NCI-H526 treated with DMSO at 0.1 percent for 48 hours (cell line): ENCODE measurements at places on chromosomes 1 and 21.
A peak's percentile ranks its signal among the peaks of the same experiment; 100 is the strongest.

GRCh38 chr1:100950781-100951180 lies 54.9 kb downstream of the SLC30A7 start:
- peak; percentile 41 for DNase-seq

DNA sequence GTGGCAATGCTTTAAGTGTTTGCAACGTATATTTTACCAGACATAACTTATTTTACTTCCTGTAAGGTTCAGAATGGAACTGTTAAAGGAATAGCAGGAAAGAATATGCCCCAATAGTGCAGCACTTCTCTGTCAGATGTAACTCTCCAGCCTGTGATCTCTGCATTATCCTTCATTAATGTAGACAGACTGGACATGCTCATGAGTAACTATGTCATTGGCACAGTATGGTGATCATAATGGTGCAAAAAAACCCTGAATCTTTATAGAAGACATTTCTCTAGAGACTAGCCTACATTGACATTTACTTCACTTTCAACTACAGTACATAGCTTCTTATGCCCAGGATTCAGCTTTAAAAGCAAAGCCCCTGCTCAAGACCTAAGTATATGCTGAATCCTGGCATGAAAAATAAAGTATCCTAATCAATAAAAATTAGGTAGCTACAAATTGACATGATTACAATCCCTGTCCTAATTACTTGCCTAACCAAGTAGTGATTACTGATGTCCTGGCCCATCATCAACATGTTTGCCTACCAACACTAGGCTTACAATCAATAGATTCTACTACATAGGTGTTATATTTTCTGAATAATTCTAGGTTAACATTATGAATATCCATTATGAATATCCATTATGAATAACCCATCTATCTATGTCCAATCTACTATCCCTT lies 13.9 kb downstream of the COX20 start:
- DNase-seq = no peak

DNA sequence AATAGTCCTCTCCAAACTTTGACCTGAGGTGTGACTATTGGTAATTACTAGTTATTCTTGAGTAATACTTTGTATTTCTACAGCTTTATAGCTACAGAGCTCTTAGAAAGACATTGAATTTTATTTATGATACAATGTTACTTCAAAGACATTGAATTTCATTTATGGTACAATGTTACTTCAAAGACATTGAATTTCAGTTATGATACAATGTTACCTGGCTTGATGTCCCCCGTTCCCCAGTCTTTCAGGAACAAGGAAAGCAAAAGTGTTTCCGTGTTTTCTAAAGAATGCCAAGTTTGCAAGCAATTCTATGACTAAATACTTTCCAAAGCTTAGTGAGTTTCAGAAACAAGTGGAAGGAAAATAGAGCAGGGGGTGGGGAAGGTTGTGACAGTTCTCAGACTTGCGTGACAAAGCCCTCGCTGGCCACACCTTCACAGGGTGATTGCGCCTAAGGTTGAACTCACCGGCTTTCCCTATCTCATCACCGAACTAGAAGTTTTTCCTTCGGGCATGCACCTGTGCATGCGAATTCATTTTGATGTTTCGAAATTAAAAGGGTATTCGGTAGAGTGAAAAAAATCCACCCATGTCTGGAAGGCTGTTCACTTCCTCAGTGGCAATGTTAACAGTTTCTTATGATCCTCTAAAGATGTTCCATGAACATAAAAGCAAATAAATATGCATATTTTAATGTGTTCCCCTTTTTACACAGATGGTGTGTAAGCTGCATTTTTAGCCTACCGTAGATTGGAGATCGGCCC lies 909 bp upstream of the PAXBP1 start:
- DNase-seq = peak; percentile 9

GRCh38 chr1:72140222-72140621 lies 142.1 kb downstream of the NEGR1 start:
- DNase-seq = no peak

GRCh38 chr1:58785442-58786058 lies 1.7 kb upstream of the JUN start:
- peak; percentile 78 for DNase-seq

DNA sequence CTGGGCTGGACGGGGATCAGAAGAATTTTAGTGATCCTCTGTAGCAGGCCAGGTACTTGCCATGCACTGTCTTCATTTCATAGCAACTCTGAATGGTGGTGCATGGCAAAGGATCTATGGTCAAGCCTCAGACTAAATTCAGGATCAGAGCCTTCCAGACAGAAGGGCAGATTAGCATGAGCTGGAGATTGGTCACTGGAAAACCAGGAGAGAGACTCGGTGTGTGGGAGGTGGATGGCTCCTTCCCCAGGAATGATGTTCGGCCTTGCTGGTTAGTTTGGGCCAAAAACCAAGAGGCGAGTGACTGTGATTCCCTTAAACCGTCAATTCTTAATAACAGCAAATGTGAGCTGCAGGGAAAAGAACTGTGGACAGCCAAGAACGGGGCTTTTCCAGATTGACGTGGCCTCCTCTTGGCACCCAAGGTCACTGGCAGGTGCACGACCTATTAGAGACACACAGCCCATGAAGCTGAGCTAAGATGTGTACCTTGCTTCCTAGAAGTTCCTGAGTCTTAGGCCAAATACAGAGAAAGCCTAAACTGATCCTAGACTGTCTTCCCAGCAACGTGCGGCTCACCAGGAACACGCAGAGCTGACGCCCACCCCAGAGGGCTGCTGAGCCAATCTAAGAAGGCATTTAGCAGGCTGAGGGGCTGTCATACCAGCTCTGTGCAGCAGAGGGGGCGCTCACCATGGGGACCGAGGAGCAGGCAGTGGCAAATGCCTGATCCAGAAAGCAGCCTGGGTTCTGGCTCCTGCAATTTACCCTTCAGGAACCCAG lies 18.5 kb downstream of the ALDH4A1 start:
- DNase-seq = no peak

DNA sequence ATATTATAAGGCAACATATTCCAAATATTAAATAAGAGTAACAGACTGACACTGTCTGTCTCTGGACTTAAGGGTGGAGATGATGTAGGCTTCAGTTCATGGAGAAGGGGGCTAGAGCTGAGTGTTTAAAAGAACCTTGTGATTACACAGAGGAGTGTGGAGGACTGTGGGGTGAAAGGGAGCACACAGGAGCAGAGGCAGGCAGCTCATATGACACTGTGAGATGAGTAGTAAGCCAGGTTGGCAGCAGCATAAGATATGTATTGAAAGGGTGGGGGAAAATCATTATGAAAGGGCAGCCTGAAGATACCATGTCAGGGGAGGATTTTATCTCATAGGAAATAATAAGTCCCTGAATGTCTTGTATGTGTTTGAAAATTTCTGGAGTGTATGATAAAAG lies 104.5 kb downstream of the AK5 start:
- DNase-seq = no peak

DNA sequence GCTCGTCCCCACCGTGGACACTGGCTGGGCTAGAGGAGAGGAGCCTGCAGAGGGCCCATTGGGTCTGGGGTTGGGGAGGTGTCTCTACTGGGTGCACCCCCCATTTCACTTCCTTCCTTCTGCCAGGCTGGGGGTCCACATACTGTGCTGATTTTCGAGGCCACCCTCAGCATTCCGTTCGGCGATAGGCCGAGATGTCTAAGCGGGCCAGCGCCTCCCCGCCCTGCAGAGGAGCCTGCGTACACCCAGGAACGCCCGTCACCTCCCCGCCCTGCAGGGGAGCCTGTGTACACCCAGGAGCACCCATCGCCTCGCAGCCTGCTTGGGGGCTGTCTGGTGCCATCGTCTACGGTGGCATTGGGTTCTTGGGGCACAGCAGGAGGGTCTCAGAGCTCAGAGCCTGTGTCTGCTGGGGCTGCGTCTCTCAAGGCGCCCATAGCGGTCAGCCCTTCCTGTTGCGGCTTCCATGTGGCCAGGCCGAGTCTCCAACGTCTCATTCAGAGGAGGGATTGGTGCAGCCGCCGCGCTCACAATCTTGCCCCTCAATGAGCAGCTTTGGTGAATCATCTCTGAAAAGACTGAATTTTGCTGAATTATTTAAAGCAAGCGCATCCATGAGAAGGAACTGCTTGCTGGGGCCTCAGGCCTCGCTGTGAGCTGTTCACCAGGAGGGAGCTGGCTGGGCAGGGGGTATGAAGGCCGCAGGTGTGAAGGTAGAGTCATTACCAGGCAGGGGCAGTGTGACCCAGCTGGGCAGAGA lies 30.7 kb upstream of the AGPAT3 start:
- no peak for DNase-seq

DNA sequence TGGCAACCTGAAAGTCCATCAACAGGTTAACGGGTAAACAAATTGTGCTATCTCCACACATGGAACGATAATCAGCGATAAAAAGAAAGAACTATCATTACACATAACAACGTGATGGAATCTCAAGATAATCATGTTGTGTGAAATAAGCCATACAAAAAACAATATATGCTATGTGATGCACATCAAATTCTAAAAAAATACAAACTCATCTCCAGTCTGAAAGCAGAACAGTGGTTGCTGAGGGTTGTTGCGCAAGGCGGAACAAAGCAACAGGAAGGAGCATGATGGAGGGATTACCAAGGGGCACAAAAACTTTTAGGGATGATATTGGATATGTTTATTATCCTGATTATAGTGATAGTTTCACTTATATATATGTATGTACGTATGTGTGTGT lies 324.8 kb downstream of the VAV3 start:
- no peak for DNase-seq

- no peak for DNase-seq
Observed at GRCh38 chr1:182995894-182996293, 27.3 kb upstream of the LAMC1 start.

DNA sequence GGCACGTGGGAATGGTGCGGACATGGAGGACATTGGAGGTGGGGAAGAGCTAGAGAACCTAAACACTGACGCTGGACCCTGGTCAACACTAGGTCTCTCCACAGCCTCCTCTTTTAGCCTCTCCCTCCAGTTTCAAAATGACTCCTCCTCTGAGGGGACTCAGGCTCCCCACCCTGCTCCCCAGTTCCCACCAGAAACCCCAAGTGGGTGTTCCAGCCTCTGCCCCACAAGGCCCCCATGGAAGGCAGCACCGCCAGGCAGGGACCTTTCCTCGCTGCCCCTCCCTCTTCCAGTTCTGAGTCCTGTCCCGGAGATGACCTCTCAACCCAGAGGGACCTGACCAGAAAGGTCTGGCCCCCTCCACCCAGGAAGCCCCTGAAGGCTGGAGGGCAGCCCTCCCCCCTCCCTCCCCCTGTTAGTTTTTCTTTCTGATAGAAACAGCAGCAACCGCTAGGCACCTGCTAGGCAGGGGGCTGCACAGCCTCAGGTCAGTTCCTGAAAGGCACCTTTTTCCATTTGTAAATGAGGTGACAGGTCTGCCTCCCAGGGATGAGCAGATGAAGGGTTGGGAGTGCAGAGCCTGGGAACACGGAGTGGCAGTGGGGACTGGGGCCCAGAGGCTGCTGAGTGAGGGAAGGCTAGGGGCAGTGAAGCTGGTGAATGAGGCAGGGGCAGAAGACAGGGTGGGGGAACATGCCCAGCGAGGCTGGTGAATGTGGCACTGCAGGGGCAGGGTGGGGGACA lies 9.3 kb upstream of the ITGB2 start:
- DNase-seq = no peak

GRCh38 chr1:14915356-14916054 lies 238.0 kb upstream of the TMEM51 start:
- peak; percentile 12 for DNase-seq

- no peak for DNase-seq
Observed at GRCh38 chr1:37570528-37571334, 14.0 kb downstream of the DNALI1 start.

DNA sequence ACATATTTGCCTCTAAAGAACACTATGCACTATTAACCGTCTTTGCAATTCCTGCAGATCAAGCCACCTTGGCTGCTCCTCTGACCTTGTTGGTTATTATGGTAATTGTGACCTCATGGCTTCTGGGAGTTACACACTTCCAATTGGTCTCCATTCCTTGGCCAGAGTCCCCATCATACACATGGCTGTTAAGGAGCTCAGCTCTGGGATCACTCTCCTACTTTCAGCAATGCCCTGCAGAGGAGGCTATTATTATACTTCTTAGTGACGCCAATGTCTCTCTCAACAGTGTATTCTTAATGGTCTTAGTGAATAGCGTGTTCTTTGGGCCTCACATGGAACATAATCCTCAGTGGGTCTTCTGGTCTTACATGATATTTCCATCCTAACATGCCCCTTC lies 10.0 kb upstream of the JAK1 start:
- DNase-seq = no peak

GRCh38 chr1:119012383-119012782 lies 24.2 kb upstream of the TBX15 start:
- no peak for DNase-seq

DNA sequence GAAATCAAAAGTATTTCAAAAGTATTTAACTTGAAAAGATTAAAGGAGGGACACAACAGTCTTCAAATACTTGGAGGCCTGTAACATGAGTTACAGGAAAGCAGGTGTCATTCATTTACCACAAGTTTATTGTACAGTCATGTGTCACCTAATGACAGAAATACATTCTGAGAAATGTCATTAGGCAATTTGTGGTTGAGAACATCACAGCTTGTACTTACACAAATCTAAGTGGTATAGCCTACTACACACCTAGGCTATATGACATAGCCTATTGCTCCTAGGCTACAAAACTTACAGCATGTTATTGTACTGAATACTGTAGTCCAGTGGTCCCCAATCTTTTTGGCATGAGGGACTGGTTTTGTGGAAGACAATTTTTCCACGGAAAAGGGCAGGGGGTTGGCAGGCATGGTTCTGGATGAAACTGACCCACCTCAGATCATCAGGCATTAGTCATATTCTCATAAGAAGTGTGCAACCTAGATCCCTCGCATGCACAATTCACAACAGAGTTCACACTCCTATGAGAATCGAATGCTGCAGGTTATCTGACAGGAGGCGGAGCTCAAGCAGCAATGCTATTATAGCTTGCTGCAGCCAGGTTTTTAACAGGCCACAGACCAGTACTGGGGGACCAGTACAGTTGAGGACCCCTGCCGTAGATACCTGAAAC lies 25.0 kb upstream of the PHTF1 start:
- no peak for DNase-seq

DNA sequence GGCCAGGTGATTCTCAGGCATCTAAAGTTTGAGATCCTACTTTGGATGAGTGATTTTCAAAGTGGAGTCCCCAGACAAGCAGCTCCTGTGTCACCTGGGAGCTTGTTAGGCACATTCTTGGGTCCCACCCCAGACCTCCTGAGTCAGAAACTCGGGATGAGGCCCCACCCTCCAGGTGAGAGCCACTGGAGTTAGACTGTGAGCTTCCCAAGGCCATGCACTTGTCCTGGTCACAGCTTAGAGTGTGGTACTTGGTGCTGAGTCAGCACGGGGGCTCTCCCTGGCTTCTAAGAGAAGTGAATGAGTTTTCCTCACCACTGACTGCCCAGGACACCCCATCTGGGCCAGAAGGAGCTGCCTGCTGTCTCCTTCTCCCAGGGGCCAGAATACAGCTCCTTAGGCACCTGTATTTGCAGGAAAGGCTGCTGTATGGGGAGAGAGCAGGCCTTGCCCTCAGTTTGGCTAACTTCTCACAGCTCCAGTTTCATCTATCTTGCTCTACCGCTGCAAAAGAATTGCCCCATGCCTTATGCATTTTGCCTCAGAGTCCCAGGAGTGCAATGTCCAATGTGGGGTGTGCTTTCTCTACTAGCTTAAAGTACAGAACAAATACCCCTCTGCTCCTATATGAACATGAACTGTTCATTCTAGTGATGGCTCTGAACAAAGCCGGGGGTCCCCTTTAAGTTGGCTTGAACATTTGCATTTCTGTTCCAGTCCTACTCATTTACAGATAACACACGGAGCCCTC lies 98.1 kb downstream of the PSMG1 start:
- no peak for DNase-seq
